ENCODE measurements at places on chromosomes 11 and 22.

GRCh38 chr11:48167380-48167779 is 49.2 kb upstream of the OR4B1 start:
- DNase-seq: no peak

DNA sequence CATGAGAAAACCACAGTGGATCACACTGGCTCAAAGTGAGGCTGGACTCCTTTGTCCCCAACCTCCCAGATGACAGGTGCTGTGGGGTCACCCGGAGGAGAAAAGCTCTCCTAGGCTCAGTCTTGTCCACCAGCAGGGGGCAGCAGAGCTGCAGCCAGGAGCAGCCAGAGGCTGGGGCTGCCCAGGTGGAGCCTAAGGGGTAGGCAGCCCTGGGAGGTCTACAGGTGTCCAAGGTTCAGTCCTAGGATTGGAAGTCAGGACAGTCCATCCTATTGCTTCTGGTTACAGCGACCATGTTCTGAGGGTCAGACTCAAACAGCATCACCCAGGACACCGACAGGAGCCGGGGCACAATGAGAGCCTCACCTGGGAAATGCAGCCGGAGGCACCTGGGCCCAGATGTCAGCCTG is 77.6 kb upstream of the IGLL5 start:
- peak; percentile 54 for DNase-seq

DNA sequence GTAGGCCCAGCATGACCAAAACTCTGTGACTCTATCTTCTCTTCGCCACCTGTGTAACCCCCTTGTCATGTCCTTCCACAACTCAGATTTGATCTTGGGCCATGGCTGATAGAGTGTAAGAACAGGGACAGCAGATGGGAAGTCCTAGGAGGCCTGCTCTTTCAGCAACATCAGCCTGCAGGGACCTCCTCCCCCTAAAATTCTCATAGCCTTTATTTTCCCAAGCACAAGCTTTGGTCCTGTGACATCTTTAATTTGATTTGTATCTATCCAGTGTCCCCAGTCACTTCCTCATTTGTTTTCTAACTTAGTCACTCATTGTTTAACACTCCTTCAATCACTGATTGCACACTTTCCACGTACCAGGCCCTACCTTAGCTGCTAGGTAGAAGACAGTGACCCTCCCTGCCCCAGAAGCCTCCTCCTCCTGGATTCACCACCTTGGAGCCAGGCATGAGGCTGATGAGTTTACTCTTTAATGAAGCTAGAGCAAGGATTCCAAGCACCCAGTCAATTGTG is 5.3 kb downstream of the UBQLN3 start:
- no peak for DNase-seq

DNA sequence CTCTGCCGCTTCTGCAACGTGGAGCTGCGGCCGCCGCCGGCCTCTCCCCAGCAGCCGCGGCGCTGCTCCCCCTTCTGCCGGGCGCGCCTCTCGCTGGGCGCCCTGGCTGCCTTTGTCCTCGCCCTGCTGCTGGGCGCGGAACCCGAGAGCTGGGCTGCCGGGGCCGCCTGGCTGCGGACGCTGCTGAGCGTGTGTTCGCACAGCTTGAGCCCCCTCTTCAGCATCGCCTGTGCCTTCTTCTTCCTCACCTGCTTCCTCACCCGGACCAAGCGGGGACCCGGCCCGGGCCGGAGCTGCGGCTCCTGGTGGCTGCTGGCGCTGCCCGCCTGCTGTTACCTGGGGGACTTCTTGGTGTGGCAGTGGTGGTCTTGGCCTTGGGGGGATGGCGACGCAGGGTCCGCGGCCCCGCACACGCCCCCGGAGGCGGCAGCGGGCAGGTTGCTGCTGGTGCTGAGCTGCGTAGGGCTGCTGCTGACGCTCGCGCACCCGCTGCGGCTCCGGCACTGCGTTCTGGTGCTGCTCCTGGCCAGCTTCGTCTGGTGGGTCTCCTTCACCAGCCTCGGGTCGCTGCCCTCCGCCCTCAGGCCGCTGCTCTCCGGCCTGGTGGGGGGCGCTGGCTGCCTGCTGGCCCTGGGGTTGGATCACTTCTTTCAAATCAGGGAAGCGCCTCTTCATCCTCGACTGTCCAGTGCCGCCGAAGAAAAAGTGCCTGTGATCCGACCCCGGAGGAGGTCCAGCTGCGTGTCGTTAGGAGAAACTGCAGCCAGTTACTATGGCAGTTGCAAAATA is 816 bp downstream of the PDE3B start:
- DNase-seq: peak; percentile 33

- no peak for DNase-seq
Observed at GRCh38 chr22:31920306-31920705, 24.0 kb upstream of the YWHAH start.

GRCh38 chr11:74519710-74520109 is 26.2 kb upstream of the LIPT2 start:
- no peak for DNase-seq

DNA sequence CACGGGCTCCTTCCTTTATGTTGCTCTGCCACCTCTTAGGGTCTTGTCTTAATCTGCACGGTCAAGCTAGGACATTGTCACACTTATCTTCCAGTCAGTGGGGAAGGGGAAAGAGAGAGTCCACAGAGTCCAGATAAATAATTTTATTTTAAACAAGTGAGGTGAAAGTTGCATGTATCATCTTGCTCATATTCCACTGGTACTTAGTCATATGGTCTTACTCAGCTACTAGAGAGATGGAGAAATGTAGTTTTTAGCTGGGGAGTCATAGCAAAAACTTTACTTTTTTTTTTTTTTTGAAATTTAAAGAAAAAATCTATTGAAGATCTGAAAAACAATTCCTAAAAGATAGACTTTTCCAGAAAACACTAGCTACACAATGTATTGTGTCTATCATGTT is 29.0 kb downstream of the PDE3B start:
- DNase-seq: no peak

DNA sequence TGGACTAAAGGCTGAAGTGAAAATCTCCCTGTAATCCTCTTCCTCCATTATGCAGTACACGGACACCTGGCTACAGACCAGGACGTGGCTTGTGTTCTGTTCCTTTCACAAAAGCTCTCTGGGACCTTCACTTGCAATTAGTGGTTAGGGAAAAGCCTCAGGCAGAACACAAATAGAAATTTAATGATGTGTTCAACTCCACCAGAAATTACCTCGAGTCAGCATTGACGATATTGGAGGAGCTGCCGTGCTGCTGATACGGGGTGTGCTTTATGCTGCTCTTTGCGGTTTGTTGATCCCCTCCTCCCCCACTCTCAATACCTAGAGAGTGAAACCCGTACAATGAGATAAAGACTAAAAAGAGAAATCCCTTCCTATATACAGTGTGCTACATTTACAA is 48.9 kb downstream of the POLD3 start:
- no peak for DNase-seq

DNA sequence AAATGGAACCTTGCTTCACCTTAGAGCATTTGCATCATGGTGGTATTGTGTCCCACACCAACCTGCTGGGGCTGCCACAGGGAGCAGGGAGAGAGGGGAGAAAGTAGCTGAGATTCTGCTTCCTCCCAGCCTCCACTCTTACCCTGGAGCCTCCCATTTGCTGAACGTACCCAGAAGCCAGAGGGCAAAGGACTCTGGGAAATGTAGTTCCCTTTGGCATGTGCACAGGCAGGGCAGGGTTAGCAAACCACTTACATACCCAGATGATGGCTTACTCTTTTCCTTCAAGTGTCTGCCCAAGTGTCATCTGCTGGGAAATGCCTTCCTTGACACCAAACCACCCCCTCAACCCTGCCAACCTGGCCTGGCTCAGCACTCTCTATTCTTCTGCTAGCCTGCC is 16.9 kb downstream of the SMIM38 start:
- DNase-seq: no peak

DNA sequence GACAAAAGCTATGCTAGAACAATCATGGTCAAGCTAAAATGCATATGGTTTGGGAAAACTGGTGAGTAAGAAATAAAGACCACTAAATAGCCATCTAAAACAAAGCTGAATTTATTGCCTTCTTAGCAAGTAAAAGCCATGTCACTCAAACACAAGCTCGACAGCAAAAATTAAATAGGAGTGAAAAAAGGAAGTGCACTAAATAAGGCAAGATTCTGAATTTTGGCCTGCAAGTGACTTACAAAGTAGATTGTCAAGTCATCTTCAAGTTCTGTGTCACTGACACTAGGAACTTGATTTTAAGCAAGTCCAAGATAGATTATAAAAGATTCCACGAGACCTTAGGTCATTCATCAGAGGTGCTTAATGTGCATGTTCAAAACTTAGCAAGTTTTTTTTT is 27.4 kb downstream of the TUG1 start:
- no peak for DNase-seq

GRCh38 chr11:116335891-116336290 is 436.9 kb downstream of the BUD13 start:
- no peak for DNase-seq

GRCh38 chr22:49064836-49065235 is 762.8 kb downstream of the BRD1 start:
- DNase-seq: no peak

- no peak for DNase-seq
Observed at GRCh38 chr22:45758603-45759002, 87.0 kb downstream of the ATXN10 start.

- DNase-seq: no peak
Observed at GRCh38 chr22:48748113-48748859, 1079.4 kb downstream of the BRD1 start.

DNA sequence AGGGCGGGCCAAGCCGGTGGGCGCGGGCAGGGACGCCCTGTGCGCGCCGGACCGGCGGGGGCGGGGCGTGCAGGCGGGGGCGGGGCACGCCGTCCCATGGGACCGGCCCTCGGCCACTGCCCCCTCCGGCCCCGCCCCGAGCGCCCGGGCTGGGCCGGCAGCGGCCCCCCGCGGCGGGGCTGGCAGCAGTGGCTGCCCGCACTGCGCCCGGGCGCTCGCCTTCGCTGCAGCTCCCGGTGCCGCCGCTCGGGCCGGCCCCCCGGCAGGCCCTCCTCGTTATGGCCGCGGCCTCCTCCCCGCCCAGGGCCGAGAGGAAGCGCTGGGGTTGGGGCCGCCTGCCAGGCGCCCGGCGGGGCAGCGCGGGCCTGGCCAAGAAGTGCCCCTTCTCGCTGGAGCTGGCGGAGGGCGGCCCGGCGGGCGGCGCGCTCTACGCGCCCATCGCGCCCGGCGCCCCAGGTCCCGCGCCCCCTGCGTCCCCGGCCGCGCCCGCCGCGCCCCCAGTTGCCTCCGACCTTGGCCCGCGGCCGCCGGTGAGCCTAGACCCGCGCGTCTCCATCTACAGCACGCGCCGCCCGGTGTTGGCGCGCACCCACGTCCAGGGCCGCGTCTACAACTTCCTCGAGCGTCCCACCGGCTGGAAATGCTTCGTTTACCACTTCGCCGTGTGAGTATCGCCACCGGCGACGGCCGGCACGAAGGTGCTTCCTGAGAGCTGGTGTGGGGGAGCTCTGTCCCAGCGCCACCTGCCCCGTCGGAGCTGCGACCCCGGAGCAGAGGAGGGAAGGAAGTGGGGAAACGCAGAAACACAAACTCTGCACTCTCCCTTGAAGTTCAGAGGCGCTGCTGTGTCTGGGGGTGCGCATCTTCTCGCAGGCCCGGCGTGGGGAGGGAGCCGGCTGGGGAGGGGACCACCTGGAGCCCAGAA is at the start of gene KCNQ1:
Gene KCNQ1 (plus strand): TSS at position 188 of the 925 bp plus-strand sequence. CDS start 91 bp downstream, at position 279.
- peak; percentile 22 for DNase-seq

DNA sequence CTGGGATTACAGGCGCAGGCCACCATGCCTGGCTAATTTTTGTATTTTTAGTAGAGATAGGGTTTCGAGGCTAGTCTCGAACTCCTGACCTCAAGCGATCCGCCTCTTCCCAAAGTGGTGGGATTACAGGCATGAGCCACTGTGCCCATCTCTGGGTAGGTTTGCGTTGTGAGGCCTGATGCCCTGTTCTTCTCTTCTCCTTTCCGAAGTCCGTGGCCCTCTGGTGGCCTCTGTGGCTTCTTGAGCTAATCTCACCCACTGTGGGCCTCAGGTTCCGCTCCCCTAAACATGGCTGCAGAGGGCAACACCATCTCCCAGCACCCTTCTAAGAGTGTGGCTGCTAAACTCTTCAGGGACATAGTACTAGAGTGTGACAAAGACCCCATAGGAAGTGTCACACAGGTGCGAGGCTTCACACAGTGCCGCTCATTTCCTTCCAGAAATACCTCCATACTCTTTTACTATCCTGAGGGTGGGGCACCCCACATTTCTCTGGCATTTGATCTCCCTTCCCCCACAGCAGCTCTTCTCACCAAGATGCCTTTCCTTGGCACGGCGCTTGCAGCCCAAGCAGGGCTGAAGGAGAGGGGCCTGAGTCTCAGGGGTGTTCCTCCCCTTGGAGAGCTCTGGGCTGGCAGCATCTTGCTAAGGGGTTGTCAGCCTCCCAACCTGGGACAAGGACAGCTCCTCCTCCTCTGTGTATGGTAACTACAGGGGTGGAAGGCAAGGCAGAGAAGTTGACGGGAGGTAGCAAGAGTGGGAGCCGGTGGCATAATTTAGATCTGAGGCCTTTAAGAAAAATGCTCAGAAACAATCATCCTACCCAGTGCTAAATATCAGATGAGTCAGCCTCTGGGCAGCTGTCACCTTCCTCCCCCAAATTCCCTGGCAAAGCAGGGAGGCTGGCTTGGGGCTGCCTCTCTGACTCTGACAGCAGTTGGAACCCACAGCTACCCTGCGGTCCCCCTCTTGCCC is 6.1 kb downstream of the THY1 start:
- DNase-seq: no peak

DNA sequence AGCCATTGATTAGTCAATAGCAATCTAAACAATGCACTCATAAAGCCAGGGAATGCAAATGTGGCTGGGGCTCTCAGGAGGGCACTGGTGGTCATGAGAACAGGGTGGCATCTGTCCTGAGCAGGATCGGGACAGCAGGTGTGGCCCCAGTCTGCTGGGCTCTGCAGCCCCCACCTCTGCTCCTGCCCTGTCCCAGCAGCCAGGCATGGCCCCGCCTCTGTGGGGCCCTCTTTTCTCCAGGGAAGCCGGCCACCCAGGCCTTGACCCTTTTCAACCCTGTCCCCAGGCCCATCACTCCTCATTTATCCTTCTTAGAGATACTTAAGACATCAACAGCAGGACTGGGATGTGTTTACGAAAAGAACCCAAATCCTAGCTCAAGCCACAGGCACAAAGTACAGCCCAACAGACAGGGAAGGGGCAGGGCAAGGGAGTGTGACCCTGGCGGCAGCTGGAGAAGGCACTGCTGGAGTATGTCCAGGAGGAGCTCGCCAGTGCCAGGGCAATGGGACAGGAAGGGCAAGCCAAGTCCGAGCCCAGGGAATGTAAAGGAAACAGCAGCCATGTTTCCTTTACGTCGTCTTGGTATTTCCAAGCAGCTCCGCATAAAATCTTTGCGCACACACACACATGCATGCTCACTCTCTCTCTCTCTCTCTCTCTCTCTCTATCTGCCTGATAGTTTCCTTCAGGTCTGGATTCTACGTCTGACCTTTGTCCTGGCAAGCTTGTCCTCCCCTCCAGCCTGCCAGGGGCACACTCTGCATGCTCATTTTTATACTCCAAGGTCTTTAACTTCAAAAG is 59.9 kb downstream of the DGCR2 start:
- no peak for DNase-seq

DNA sequence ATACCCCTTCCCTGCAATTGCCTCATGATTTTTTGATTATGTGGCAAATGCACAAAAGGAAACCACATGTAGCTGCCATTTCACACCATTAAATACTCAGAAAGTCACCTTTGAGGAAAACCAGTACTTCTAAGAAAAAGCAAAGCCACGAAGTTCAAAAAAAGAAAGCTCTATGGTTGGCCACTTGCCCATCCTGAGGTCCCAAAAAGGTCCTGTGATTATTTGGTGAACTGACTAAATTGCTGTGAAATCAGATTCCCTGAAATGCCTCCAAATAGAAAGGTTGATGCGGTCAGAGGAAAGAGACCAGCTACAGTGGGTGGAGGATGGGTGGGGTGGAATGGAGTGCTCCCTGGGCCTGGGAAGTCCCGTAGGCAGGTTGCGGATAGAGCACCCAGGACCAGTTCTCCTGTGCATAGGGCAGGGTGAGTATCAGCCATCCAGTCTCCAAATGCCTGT is 26.9 kb downstream of the MRPL16 start:
- no peak for DNase-seq
